KBM-7 (cell line): ENCODE measurements at places on chromosomes 13 and 19.

DNA sequence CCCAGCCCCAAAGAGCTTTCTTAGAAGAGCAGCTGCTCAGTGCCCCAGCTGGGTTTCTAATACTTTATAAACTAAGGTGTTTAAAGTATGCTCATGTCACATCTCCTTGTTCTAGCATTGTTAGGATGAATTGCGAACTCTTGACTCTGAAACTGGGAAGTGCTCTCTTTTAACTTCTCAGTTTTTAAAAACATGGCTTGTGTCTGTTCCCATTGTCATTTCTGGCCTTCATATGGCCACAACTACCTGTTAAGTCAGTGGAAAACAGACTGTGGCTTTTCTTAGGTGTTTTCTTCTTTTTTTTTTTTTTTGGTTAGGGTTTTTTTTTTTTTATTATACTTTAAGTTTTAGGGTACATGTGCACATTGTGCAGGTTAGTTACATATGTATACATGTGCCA lies 164.7 kb downstream of the KCNRG start:
- no peak for DNase-seq

DNA sequence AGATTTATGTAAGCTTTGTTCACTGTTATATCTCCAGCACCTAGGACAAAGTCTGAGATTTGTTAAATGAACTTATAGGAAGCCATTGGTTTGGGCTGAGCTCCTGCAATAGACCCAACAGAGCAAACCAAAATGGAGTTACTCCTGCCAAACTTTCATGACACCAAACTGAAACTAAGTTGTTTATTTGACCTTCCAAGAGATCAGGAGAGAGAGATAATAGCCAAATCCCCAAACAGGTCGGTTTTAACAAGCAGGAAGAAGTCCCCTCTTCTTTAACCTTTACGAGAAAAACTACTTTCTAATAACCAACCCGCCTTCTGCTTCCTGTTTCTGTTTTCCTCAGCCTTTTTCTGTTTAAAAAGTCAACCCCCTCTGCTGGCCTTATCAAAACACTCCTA lies 54.9 kb upstream of the ATP12A start:
- DNase-seq, result peak; percentile 55

GRCh38 chr19:54967611-54968010 lies 1.4 kb downstream of the NLRP2 start:
- no peak for DNase-seq

GRCh38 chr13:59978862-59979261 lies 184.9 kb downstream of the DIAPH3 start:
- DNase-seq, result no peak

DNA sequence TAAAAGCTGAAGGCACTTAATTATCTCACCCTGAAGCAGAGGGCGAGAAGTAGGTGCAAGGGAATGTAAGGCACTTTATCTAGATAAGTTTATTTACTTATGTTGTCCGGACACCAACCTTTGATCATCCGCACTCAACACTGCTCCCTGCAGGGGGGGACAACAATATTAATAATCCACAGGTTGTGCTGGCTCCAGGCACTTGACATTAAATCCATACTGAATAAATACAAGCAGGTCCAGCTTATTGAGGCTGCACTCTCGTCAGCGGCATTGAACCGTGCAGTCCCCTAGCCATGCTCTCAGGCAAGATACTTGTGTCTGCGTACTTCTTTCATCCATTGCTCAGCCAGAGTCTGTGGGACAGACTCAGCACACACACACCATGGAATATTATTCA lies 374.5 kb upstream of the NBEA start:
- DNase-seq, result no peak

DNA sequence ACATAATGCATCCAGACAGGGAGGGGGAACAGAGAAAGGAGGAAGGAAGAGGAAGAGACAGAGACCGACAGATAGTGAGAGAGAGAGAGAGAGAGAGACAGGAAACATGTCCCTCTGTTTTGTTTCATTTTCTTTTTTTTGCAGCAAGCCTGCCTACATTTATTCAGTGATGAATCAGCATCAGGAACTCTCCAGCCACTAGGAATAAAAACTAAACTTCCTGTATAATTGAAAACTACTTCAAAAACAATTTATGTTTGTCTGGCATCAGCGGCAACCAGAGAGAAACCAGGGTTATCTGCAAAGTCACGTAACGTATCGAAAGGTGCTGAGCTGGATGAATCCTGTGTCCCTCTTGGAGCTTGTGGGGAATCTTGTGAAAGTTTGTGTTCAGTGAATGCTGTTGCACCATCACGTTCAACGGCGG lies 148.6 kb upstream of the SOX21 start:
- peak; percentile 21 for DNase-seq

DNA sequence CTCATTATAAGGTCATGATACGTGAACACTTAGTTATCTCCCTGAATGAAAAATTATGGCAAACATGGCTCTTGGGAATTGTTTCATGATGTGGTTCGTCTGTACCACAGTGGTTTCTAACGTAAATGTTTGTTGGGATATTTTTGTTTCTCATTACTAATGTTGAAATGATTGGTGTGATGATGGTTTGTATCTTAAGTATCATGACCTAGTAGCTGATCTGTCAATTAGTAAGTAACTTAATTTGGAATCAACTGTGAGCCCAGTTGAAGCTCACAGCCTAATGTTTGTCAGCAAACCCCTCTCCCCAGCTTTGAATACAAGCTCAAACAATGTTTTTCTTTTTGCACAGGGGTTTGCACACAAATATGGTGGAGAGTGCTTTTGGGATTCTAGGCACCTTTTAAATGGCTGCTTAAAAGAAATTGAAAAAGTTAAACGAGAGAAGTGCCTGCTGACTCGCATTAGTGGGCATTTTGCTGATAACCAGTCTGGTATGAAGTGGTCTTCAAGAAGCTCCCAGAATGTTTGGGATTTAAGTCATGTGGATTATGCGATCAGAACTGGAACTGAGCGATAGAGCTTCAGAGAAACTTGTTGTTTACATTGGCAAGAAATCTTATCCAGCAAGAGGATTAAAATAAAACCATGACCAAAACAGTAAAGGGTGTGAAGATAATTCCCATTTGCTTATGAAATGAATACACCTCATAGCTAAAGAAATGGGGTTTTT lies 68.2 kb downstream of the LMO7 start:
- no peak for DNase-seq

GRCh38 chr13:81658598-81659370 lies 1317.9 kb upstream of the SPRY2 start:
- no peak for DNase-seq

DNA sequence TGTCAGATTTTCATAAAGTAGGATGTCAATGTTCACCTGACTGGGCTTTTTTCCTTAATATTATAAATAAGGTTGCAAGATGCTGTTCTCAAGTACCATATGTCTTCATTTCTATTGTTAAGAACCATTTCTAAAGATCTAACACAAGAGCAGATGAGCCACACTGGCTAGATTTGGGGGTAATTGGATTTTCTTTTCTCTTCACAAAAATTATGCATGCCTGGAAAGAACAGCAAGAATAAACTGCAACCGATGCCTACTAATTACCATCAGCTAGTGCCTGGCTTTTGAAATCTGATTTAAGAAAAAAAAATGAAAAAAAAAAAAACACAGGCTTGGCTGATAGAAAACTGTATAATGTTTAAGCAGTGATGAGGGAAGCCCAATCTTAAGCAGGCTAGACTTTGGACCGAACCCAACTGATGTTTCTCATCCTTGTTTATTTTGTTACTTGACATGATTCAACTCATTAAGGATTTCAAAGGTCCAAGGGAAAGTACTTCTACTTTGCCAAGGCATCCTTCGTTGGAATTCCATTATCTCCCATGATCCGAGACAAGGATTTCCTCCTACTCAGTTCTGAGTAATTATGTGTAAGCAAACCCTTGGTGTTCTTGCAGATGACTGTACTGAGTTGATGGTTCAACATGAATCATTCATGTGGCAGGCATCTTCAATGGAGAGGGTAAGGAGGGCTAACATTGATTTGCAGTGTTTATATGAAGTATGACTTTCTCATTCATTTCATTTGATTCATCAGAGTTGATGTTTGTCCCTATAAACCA lies 300.5 kb downstream of the SPRY2 start:
- no peak for DNase-seq

- DNase-seq, result no peak
These were observed 27.7 kb downstream of the MCF2L start for GRCh38 chr13:112996671-112997091.

DNA sequence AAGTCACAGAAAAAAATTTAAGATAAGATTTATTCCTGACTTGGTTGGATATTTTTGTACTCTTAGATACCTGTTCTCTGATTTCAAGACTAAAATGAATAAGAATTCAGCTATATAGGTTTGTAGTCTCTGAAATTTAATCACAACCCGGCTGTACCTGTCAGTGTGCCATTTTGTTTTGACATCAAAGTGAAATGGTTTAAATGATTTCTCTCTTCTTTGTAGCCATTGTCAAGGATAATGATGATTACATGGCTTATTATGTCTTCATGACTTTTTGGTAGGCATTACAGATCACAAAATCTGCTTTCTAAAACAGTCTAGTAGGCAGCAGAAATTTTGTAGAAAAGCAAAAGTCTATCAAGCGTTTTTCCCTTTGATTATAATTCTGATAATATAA lies 72.5 kb downstream of the PCDH17 start:
- DNase-seq, result no peak

GRCh38 chr13:40452741-40453334 lies 213.6 kb downstream of the FOXO1 start:
- DNase-seq, result no peak

- DNase-seq, result no peak
These were observed 38.7 kb upstream of the FLT1 start for GRCh38 chr13:28533441-28534166.

- no peak for DNase-seq
These were observed 114.5 kb downstream of the IRS2 start for GRCh38 chr13:109671919-109672318.

DNA sequence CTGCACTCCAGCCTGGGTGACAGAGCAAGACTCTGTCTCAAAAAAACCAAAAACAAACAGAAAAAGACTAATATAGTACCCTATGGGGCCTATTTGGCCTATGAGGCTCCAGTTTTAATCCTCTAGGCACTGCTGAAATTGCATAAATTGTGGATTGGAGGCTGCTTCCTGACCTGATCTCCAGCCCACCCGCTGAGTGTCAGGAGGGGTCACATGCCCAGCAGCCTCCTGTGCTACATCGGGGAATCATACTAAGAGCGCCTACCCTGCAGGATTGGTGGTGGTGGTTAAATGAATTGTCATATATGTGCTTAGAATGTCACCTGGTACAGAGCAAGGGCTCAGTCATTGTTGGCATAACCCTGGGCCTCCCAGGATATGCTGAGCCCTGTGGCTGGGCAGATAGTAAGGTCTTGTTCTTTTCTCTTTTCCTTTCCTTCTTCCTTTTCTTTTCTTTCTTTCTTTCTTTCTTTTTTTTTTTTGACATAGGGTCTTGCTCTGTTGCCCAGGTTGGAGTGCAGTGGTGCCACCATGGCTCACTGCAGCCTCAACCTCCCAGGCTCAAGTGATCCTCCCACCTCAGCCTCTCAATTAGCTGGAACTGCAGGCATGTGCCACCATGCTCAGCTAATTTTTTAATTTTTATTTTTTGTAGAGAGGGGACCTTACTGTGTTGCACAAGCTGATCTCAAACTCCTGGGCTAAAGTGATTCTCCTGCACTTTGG lies 31.3 kb downstream of the LTBP4 start:
- no peak for DNase-seq

- no peak for DNase-seq
These were observed 1.2 kb upstream of the CSNK1A1L start for GRCh38 chr13:37106642-37107041.

GRCh38 chr13:104267206-104267811 lies 1201.1 kb upstream of the SLC10A2 start:
- no peak for DNase-seq

GRCh38 chr19:2771786-2772674 lies 11.0 kb downstream of the SGTA start:
- no peak for DNase-seq

DNA sequence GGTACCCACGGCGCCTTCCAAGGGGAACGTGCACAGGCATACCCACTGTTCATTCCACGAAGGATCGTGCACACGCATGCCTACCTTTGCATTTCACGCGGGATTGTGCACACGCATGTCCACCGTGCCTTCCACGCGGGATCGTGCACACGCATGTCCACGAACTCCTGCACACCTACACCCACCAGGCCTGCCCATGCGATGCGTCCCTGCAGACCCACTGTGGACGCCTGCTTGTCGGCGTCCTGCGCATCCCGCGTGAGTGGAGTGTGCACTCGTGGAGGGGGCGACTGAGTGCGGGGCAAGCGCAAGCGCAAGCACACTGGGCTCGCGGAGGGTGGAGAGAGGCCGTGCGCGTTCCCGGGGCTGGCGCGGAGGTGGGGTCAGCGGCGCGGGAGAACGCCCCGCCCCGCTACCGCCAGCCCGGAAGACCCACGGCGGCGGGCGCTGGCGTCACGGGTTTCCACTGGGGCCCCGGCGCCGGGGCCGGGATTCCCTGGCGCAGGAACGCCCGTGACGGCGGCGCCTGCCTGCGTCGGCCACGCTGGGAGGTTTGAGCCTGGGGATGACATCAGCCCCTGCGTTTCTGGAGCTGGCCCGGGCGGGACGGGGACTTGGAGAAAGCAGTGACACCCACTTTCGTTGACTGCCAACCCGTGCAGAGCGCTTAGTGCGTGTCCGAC lies 18.7 kb downstream of the GADD45B start:
- DNase-seq, result peak; percentile 32

DNA sequence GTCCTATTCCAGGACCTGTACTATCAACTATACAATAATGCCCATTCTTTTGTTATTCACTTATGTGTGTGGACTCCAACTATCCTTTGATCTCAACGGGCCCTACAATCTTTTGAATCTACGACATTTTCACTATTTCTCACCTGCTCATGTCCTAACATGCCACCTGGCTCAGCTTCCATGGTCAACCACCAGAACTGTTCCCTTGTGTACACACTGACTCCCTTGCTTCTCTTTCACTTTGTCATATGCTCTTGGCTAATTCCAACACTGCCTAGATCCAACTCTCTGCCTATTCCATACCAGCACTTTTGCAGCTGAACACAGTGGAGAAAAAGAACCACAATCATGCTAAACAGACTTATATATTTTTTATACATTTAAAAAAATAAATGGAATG lies 53.1 kb downstream of the MICU2 start:
- no peak for DNase-seq

- no peak for DNase-seq
These were observed 622 bp downstream of the RASA3 start for GRCh38 chr13:114131583-114132418.

GRCh38 chr13:61370520-61370919 lies 45.1 kb downstream of the PCDH20 start:
- DNase-seq, result no peak

DNA sequence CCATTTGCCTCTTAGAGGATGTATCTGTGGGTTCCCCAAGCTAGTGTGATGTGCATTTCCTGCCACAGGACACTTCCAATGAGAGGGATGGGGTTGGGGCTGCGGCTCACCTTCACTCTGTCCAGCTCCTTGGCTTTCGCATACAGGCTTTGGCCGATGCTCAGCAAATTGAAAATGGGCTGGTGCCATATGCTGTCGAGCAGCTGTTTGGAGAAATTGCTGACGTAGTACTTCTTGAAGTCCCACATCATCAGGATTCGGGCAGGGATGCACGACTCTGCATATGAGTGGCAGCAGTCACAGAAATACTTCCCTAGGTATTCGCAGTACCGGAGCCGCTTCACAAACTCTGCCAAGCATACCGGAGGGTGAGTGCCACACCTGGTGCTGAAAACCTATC lies 37.0 kb downstream of the RUBCNL start:
- no peak for DNase-seq
